Stimulated activated CD4-positive, alpha-beta T cell treated with anti-CD3 and anti-CD28 coated beads, Interleukin-4, amount 100 ng/mL, for 4 hours (primary cell): ENCODE measurements at places on chromosomes 4 and X.

DNA sequence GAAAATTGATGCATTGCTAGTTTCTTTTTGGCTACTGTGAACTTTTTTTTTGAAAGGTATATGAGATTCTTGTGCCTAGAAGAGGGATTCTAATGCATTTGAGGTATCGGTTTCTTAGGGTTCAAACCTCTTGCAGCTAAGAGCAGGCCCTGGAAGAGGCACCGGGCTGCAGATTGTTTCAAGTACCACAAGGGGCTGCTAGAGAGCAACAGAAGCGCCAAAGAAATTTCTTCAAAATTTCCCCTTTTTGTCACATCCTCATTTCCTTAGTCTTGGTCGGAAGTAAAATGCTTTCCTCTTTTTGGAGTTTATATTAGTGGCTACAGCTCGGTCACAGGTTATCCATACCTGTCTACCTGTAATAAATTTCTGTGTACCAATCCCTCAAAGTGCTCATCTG is 89.8 kb downstream of the PDGFRA start:
- DNase-seq: no peak

GRCh38 chr4:19577097-19577496 is 674.6 kb upstream of the SLIT2 start:
- DNase-seq: no peak

DNA sequence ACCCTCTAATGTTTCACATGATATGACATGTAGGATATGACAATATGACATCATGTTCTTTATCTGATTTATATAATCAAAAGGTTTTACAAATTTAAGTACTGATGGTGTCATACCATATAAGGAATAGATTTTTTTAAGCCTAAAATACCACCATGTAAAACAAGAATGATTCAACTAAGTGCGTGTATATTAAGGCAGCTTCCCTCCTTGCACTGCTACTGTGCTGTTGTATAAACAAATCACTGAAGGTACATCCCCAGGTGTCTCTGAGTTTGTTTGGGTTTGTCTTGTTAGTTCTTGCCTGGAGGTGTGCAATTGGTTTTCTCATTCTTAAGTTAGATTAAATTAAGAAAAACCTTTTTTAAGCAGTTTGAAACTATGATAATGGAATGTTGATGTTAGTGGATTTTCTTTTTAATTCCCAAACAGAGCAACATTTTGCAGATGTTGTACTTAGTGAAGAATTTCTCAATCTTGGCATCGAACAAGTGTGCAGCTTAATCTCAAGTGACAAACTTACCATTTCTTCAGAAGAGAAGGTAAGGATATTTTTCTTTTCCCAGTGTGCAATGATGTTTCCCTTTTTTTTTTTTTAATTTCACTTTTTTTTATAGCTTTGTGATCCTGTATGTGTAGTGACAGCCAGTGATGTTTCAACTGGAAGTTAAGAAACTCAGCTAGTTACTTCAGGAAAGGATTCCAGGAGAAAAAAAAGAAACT is 33.4 kb upstream of the MSMO1 start:
- no peak for DNase-seq

DNA sequence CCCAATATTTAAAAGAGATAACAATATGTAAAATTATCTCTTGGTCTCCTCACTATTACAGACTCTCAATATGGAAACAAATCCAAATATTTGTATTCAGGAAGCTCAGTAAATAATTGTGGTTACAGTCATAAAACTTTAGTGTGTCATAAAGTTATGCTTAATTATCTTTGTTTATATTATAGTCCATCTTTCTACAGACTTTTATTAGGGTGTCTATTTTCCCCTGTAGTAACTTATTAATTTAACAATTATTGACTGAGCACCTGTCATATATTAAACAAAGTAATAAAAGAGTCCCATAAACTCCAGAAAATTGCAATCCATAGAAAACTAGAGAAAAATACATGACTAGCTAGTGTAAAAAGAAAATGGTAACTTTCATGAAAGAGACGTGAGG is 61.6 kb upstream of the GPM6A start:
- DNase-seq: no peak

DNA sequence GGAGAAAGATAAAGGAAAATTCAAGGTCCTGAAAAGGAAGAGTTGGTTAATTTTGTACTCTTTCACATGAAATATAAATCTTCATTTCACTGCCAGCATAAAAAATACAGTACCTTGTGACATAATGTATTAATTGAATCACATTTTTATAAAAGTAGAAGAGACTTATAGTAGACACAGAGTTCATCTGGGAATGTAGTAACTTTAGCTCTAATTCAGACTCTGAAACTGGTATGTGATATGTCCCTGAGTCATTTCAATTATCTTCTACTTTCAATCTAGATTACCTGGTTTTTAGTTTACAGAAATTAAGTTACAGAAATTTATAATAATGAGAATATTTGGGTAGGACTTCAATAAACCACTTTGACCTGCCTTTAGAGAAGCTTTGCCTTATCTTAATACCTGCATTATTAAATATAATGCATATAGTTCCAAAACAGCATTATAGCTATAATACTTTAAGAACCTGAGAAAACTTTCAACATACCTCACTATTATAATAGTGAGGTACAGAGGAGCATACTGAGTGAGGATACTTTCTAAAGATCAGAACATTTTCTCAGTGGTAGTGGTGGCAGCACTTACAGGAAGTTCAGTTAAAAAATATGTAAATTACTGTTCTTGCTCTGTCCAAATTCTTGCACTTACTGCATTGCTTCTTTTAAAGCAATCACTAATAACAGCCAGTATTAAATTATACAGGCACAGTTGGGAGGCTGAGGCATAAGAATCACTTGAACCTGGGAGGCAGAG is 11.2 kb downstream of the NEK1 start:
- DNase-seq: no peak

DNA sequence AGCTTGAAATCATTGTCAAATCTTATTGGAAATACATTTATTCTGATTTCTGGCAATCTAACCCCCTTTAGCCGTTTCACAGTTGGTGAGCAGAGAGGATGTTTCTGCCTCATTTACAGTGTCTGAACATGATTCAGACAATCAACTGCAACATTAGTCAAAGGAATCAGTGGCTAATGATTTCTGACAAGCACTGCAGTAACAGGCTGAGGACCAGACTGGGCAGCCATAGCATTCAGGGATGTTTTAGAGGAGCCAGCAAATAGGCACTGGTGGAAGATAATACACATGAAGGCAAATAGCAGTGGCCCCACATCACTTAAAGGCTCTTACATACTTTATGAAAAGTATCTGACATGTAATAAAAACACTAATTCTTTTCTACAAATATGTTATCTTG is 102.8 kb downstream of the TTC29 start:
- DNase-seq: no peak
